ENCODE measurements at places on chromosomes 5 and 9.

DNA sequence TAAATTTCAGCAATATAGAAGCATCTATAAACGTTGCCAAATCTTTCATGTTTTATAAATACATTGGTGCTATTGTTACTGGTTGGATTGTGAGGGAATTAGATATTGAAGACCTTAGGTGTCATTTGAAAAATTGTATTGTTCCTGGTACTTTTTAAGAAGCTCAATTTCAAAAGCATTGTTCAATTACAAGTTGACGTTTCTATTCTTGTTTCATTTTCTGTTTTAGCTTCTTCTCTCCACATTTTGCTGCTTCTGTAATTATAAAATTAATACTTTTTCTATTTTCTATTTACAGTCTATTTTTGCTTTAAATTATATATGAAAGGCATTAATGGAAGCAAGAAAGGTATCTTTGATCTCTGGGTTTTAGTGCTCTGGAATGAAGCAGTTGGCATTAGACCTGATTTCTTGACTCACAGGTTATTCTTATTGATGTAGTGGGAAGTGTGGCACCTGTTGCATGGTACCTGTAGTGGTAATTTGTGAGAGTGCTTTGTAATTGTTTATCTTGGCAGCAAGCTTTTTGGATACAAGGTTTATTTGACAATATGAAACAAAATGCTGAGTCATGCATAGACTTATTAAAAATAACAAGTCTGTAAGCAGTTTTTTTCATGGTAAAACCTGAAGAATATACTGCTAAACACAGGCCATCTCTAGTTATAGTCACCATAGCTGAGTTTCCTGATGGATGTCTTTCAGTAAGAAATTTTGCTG is 13.2 kb downstream of the MACIR start:
- DNase-seq, result no peak

DNA sequence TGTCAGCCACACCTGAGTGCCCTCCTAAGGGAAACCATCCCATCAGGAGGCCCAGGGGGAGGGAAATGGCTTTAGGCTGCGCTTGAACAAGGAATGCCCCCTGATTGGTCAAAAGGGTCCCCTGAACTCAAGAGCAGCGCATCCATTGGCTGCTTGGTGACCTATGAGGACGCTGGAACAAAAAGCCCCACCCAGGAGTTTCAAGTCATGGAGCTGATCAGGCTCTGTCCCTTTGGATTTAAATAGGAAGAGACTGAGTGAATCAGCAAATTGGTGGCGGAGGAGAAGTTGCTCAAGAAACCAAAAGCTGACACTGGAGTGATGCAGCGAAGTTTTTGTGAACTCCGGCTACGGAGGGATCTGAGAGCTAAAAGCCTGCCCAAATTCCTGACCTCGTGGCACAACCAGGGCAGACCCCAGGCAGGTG is 66.7 kb downstream of the SMIM23 start:
- no peak for DNase-seq

GRCh38 chr9:96686638-96687335 is 31.7 kb upstream of the PRXL2C start:
- DNase-seq, result peak; percentile 67

DNA sequence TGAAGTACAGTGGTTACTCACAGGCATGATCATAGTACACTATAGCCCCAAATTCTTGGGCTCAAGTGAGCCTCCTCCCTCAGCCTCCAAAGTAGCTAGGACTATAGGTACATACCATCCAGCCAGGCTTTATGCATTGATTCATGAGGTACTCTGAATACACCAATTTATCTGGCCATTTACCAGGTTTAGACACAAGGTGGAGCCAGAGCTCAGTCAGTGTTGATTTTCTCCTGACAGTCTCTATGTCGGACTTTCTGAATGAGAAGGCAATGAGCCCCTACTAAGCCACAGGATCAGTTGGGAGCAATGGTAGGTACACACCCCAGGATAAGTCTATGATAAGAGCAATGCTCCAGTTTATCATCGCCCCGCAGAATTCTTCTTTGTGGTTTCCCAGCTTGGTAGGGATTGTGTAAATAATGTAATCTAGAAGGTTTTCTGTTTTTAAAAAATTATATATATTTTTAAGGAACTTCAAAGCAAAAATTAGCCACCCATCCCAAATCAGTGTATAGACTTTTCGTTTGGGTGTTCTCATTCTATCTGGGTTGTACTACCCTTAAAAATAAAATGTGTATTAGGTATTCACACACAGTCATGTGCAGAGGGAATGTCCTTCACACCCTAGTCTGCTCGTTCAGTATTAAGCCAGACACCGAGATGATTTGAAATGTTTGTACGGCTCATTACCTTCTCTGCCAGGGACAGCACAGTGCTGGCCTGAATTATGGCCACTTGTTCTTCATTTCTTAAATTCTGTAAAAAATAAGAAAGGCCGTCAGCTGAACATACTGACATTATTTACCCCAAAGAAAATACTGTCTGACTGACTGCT is 118.4 kb upstream of the DPYSL3 start:
- DNase-seq, result peak; percentile 76

GRCh38 chr9:134059188-134059641 is 8.6 kb downstream of the BRD3 start:
- DNase-seq, result no peak

DNA sequence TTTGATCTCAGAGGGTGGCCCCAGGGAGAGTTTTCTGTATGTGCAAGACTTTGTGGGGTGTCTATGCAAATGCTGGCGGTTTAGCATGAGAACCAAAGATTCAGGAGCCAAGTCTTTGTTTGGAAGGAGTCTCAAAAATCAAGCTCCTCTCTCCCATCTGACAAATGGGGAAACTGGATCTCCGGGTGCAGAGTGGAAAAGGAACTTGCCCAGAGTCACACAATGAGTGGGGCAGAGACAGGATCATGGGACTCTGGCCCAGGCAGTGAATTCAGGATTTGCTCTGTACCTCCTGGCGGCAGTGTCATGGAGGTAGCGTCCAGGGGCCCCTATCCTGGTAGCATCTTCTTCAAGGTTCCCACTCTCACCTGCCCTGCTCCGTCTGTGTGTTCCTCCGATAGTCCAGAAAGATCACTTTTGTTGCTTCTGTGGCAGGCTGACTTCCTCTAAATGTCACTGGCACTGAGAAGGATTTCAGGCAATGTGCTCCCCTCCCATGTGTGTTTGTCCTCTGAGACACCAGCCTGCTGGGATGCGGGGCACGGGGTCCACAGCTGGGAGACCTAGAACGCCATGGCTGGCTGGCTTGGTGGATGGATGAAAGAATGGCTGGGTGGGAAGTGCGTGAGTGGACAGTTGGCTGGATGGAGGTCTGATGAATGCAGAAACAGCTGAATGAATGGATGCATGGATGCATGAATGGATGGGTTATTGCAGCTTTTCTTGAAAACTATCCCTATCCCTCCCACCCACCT is 3.6 kb downstream of the CCL19 start:
- no peak for DNase-seq

GRCh38 chr5:37739817-37740261 is 100.0 kb downstream of the GDNF start:
- DNase-seq, result no peak

DNA sequence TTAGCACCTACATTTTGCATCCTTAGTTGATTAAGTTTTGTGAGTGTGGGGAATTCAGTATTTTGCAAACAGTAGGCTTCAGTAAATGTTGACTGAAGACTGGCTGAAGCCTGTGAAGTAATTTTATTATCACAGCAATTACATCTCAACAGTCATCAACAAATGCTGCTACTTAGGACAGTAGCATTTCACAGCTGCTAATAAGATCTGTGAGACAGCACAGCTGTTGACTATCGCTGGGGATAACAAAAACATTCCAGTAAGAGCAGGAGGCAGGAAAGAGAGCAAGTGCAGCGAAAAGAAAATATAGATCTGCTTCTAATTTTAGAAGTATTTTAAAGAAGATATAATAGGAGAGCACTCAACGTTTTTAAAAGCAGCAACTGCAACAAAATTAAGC is 117.3 kb upstream of the FGF10 start:
- no peak for DNase-seq

DNA sequence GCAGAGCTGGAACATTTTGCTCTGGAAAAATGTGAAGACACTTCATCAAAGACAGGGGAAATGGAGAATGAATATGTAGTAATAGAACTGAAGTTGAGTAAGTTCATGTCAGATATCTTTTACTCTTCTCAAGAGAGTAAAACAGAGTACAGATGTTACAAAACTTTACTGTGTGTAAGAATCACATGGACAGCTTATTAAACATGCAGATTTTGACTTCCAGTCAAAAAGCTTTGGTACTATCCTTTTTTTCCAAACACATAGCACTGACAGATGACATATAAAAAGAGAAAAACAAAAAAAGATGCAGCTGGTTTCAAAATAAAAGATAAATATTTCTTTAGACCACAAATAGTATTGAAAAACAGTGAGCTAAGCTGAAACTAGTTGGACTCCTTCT is 115.4 kb downstream of the FBN2 start:
- DNase-seq, result no peak

DNA sequence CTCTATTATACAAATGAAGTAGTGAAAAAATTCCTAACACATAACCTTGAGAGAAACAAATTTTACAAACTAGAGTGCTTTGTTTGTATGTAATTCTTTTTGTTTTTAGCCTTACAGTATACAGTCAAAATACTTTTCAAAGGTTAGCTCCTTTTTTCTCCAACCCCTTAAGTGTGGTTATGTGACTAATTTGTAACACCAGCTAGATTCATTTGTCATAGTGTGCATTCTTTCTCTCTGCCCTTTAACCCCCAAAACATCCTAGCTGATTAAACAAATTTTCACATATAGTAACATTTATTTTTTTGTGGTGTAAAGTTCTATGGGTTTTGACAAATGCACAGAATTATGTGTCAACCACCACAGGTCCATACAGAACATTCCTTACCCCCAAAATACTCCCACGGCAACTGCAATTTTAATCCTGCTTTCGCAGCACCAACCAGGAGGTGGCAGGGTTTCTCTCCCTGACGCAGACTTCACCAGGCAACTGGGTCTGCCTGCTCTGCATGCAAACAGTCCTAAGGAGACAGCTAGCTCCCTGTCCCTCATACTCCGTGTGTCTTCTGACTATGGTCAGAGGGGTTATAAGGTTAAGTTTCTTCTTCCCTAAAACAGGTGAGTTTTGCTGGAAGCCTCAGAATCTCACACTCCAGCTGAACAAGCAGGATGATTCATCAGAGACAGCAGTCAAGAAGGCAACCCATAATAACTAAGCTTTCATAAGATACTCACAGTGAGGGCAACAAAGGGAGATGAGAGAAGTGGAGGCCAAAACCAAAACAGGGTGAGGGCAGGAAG is 44.5 kb upstream of the NR5A1 start:
- peak; percentile 51 for DNase-seq

Measured in activated CD4-positive, alpha-beta T cell treated with anti-CD3 and anti-CD28 coated beads, Interleukin-2, Interleukin-6, amounts not matched to agents 100 ng/mL and 50 ng/mL, durations not matched to agents 16 hours and 8 hours (primary cell).